ENCODE measurements at places on chromosomes 5 and 9.

- no peak for DNase-seq
Observed at GRCh38 chr5:127652952-127653611, 4.2 kb downstream of the CTXN3 start.

DNA sequence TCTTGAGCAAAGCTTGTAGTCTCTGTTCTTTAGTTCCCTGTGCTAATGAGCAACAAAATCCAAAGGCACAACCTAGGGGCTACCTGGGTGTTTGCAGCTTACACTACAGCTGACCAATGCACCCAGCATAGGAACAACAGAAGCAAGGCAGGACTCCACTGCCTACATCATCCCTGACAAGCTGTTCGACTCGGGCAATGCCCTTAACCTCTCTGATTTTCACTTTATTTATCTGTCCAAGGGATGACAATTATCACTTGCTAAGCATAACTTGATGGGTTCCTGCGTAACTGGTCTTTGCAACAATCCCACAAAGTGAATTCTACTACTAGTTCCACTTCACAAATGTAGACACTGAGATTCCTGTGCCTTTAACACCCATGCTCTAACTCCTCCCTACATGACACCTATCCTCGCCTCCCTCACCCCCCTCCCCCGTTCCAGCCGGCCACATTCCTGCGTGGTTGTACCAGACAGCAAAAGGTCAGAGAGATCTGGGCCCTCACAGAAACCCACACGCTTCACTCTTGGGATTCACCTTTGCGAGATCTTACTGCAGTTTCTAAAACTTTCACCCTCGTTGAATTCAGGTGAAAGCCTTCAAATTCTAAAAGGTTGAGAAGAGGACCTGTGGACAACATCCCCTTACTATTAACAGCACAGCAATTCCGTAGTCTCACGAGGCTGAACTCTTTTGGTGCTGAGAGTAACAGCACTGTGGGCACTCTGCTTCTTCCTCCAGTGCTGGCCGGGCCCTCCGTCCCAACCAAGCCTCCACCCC lies 995 bp downstream of the IPPK start:
- no peak for DNase-seq

GRCh38 chr5:132469380-132470009 lies 21.1 kb downstream of the IRF1 start:
- no peak for DNase-seq

DNA sequence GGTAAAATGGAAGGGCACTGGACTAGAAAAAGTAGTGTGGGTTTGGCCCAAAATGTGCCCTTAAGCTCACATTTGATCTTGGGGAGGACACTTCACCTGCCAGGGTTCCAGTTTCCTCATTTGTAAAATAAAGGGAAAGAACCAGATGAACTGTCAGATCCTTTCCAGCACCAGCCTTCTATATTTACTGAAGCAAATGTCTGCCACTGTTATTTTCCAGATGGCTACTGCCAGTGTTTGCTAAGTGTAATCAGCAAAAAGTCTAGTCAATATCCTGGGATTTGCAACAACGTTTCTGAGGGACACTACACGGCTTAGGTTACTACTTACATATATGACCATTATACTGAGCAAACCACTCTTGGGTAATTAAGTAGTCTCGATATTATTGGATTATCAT lies 340.3 kb downstream of the KCNN2 start:
- no peak for DNase-seq

DNA sequence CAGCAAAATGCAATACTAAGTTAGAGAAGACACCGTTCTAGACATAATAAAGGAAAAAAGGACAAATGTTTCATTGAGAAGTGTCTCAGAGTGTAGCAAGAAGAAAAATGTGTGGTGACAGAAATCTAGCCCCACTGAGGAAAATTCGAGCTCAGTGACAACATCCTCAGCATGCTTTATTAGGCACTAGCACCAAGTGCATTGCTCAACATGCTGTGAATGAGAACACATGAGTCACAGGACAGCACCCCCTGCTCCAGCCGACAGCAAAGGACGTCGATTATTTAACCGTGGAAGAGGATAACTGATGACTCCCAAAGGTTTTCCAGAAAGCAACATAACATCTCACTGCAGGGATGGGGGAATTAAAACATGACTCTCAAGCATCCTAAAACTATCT lies 182.7 kb downstream of the GNAQ start:
- DNase-seq: peak; percentile 82

DNA sequence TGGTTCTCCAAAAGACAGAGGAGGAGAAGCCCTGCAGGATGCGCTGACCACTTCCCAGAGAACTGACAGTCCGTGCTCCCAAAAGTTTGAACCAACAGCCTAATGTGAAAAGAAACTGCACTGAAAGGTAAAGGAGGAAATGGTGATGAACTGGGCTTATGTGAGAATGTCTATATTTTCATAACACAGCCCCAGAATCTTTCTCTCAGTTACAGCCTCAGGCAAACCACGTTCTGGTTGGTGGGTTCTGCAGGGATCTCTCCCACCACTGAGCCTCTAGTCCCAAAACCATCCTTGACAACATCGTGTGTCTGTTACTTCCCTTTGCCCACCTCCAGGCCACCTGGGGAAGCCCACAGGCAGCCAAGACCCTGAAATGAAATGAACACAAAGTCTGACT lies 23.9 kb downstream of the SPARC start:
- no peak for DNase-seq

GRCh38 chr9:81534138-81534875 lies 155.0 kb downstream of the TLE1 start:
- no peak for DNase-seq

DNA sequence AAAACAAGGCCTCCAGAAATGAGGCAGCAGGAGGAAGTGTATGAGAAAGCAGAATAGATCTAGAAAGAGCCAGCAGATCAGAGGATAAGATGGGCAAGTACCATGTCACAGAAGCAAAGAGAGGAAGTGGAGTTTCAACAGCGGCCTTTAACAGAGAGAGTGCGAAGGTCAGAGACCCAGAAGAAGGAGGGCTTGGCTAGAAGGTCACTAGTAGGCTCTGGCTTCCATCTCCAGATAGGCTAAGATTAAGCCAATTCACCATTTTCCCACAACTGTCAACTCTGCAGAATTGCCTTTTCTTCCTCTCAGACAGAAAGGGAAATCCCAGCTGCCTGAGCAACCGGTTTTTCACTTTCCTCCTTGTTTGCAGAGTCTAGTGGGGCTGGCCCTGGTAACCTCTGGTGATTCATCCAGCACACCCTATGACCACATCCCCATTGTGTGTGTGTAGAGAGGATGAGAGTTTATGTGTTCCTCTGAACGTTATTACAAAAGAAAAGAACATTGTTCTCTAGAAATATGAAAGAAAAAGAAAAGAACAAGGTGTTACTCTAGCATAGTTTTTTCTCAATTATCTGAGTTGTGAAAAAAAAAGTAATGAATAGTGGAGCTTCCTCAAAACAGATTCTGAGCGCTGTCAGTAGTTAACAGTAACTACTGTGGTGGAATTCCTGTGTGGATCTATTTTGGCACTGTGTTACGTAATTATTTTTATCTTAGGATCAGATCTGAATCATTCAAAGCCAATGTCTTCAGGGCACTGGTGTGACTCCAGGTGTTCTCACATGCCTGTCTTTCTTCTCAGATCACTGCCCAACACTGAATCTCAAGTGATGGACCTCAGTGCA lies 220.4 kb downstream of the ARRDC3 start:
- no peak for DNase-seq

- DNase-seq: no peak
Observed at GRCh38 chr5:180605554-180606214, 14.4 kb upstream of the SCGB3A1 start.

GRCh38 chr5:158658446-158659230 lies 441.1 kb downstream of the EBF1 start:
- no peak for DNase-seq

- DNase-seq: no peak
Observed at GRCh38 chr9:87077986-87078385, 130.7 kb upstream of the GAS1 start.

DNA sequence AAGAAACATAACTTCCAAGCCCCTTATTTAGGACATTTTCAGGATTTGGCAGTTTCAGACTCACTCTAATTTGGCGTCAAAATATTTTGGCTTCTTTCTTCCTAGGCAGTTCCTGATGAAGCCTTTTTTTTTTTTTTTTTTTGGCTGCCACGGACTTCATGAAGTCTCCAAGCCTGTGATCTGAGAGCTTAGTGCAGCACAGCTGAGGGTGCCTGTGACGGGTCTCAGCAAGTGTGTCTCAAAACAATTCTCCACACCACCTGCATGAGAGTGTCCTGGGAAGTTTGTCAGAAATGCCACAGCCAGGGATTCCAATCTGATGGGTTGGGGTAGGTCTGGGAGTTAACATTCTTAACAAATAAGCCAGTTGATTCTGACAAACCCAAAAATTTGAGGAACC lies 6.0 kb upstream of the ESM1 start:
- no peak for DNase-seq

- DNase-seq: no peak
Observed at GRCh38 chr5:156356238-156356637, 29.3 kb downstream of the SGCD start.

- no peak for DNase-seq
Observed at GRCh38 chr5:59092758-59093157, 509.9 kb downstream of the RAB3C start.

DNA sequence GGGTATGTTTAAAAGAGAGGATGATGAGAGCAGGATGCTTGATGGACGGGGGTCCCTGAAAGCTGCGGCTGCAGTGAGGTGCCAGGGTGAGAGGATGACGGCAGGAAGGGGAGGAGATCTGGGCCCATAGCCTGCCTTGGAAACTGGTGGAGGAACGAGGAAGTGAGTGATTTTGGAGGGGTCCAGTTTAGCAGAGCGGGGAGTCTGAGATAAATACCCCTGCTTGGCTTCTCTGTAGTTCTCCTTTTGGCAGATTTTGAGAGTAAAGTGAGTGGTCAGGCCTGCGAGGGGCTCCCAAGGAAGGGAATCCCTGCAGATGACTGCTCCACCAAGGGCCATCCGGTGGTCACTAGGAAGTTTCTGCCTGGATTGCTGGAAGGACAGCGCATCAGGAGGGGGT lies 98.5 kb upstream of the PTCH1 start:
- no peak for DNase-seq

DNA sequence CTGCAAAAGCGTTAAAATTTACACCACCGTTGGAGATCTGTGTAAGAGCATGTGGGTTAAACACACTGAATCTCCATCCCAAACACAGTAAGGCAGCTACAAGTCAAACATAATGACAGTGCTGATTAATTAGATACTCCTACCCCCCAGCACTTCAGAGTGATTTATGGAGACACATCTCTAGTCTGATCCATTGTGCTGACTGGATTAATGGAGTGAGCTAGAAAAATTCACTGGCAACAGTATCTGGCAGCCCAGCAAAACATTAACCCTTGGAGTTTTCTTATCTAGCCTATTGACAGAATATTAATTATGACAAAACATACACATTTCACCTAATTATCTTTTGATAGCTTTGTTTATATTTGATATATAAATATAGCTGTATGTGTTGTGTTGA lies 188.6 kb upstream of the ISL1 start:
- DNase-seq: no peak

- DNase-seq: no peak
Observed at GRCh38 chr5:133470841-133471240, 141.5 kb downstream of the FSTL4 start.

GRCh38 chr9:121107881-121108280 lies 33.1 kb downstream of the CNTRL start:
- no peak for DNase-seq

DNA sequence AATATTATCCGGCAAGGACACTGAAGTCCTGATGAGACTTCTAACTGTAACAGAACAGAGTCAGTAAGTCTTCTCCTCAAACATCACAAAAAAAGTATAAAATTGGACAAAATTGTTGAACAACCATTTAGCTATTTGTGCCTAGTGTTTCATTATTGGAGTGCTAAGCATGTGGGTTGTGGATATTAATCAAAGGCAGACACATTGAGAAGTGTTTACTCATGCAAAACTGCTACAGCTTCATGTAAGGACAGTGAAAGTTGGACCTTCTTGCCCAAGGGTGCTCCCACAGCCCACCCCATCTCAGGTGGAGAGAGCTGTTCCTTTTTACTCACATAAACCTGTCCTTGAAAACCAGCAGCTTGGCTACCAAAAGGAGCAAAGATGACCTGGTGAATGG lies 355.1 kb upstream of the DAB2 start:
- no peak for DNase-seq

- DNase-seq: no peak
Observed at GRCh38 chr9:131282688-131283422, 6.5 kb upstream of the FAM78A start.

DNA sequence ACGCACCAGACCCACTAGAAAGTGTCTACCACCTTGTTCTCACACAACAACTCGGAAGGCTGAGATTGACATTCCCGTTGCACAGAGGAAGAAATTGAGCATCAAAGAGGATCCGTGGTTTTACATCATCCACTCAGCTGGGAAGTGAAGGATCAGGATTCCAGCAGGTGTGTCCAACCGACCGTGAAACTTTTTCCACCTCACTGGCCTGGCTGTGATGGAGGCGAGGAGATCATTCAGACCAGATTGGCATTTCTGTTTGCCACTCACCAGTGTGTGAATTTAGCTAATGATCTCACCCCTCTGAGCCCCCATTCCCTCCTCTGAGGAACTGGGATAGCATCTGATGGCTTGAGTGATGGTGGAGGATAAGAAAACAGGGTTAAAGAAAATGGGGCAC lies 46.7 kb upstream of the CPLX2 start:
- no peak for DNase-seq

DNA sequence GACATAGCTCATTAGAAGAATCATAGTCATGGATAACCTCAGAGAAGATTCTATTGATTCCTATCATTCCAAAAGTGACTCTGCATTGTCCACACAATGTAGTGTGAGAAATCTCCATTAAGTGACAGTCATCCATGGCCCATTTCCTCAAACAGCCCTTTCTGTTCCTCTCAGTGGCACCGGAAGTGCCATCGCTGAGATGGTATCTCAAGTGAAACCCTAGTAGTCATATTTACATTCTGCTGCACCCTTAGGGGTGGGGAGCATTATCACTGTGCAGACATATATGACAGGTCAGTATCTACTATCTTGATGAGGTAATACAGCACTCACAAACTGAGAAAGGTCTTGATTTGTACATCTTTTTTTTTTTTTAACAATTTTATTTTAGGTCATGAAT lies 55.4 kb upstream of the MIER3 start:
- no peak for DNase-seq

GRCh38 chr9:9752722-9753121 lies 860.1 kb downstream of the PTPRD start:
- no peak for DNase-seq

GRCh38 chr5:127820910-127821553 lies 117.8 kb downstream of the CCDC192 start:
- no peak for DNase-seq

GRCh38 chr9:4092793-4093709 lies 206.8 kb downstream of the GLIS3 start:
- DNase-seq: no peak

Data from caudate nucleus (tissue), 63 donors.